ENCODE measurements at places on chromosomes 5 and 9. TPM values are rescaled to one million over a fixed set of nuclear protein-coding genes. Genes with fewer than 3 reads are reported as not detected.

DNA sequence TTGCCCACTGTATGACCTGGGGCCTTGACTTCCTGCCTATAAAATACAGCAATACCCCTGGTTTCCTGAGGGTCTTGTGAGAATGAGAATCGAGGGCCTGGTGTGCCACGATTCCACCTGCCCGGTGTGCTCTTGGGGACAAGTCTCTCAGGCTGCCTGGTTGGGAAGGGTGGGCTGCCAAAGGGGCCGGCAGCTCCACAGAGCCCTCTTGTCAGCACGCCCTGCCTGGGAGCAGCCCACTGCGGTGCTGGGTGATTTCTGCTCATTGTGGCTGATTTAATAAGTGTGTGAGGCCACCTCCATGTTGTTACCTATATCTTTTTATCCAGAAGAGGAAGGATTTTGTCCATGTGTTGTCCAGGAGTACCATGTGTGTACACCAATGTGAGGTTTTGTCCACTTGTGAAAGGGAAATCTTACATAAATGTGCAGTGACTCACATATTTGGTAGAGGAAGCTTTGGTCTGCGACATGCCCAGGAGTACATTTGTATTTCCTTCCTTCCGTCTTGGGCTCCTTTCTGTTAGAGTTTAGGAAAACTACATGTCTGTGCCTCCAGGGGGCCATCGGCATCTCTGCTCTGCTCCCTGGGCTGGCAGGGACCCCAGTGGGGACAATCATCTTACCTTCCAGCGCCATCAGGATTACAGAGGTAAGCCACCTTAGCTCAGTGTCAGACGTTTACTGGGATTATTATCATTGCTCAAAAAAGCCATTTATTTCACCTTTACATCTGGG, 108.6 kb downstream of the PHF2 start:
- no peak for DNase-seq
- no peaks in the 10 kb centered on the region for H3K36me3 ChIP-seq
- H3K4me1 ChIP-seq = no peaks in the 10 kb centered on the region
- no peak overlapping the region for H3K27ac ChIP-seq
- H3K4me3 ChIP-seq = no peak overlapping the region
- H3K27me3 ChIP-seq = peaks cover 6% of the 10 kb centered on the region

- H3K4me3 ChIP-seq = no peak overlapping the region
- peaks cover 28% of the 10 kb centered on the region for H3K4me1 ChIP-seq
- no peak overlapping the region for H3K27ac ChIP-seq
- DNase-seq = no peak
- H3K36me3 ChIP-seq = peaks cover 21% of the 10 kb centered on the region
- H3K27me3 ChIP-seq = no peaks in the 10 kb centered on the region
These were observed 114.4 kb downstream of the AUH start for GRCh38 chr9:91247278-91247677.

- H3K27me3 ChIP-seq = peaks cover 3% of the 10 kb centered on the region
- DNase-seq = no peak
- no peak overlapping the region for H3K4me3 ChIP-seq
- no peaks in the 10 kb centered on the region for H3K36me3 ChIP-seq
- no peak overlapping the region for H3K27ac ChIP-seq
These were observed 33.8 kb upstream of the ALDH1A1 start for GRCh38 chr9:72986522-72987116.

The BTNL8 gene
- not detected for total RNA-seq

The TRPM3 gene
- not detected for total RNA-seq

The MCC gene
- total RNA-seq = 4.1 TPM

DNA sequence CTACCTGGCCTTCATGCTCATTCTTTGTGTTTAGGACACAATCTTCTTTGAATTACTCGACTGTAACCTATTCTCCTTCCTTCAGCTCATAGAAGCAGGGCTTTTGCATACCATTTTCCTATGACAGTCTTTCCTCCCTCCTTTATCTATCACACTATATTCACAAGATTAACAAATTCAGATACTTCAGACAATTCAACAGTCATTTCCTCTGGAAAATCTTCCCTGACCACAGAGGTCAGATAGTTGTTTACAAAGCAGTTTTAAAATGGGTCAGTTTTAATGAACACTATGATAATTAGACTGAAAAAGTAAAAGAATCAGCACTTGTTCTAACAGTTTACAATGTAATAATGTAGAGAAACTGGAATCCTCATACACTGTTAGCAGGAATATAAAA, 4.3 kb downstream of the CAAP1 start:
- H3K4me1 ChIP-seq = peaks cover 28% of the 10 kb centered on the region
- H3K27ac ChIP-seq = no peak overlapping the region
- H3K4me3 ChIP-seq = no peak overlapping the region
- no peaks in the 10 kb centered on the region for H3K27me3 ChIP-seq
- peaks cover 19% of the 10 kb centered on the region for H3K36me3 ChIP-seq

- H3K4me3 ChIP-seq = no peak overlapping the region
- no peak for DNase-seq
- H3K4me1 ChIP-seq = peaks cover 32% of the 10 kb centered on the region
- H3K27ac ChIP-seq = no peak overlapping the region
These were observed 29.4 kb downstream of the TNPO1 start for GRCh38 chr5:72845889-72846288.
